ENCODE measurements at places on chromosomes 6 and 20.
A peak's percentile ranks its signal among the peaks of the same experiment; 100 is the strongest.

DNA sequence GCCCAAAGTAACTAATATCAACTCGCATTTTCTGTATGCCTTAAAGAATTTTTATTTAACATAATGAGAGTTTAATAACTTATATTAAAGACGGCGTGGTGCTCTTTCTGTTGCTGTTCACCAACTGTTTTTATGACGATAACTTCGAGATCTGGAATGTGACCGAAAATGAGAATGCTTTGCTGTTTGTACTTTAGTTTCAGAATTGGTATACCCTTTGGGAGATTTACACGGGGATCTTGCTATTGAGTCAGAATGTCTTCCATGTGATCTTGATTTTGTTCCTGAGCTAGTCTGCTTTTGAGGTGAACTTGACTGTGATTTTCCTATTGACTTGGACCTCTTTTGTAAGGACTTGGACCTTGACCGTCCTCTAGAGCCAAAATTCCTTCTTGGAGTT is 17.9 kb downstream of the PNRC1 start:
- DNase-seq: no peak

DNA sequence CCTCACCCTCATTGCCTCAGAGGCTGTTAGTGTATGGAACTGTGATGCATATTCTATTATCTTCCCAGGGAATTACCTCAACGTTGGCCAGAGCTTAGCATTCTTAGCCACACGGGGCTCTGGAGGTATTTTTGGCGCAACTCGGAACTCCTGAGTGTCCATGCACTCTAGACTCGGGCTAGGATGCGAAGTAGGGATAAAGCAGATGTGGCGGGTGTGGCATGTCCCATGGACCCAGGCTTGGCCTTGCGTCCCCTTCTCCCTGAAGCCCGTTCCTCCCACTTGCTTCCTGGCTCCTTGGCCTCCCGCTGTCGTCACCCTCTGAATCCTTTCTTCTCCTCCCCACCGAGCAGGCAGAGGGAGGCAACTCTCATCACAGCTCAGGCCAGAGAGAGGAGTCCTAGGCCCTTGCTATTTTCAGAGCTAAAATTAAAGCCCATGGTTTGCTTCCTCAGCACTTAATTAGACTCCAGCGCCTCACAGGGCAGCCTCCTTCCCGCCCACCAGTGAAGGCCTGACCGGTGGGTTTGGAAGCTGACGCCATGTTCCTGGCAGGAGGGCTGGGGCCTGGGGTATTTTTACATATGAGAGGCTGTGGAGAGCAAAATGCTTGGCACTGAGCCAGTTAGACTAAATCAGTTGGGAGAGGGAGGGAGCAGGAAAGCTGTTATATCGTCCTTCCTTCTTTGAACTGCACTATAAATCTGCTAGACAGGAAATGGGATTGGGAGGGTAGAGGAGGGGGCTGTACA is 138.7 kb downstream of the FOXO3 start:
- DNase-seq: no peak

DNA sequence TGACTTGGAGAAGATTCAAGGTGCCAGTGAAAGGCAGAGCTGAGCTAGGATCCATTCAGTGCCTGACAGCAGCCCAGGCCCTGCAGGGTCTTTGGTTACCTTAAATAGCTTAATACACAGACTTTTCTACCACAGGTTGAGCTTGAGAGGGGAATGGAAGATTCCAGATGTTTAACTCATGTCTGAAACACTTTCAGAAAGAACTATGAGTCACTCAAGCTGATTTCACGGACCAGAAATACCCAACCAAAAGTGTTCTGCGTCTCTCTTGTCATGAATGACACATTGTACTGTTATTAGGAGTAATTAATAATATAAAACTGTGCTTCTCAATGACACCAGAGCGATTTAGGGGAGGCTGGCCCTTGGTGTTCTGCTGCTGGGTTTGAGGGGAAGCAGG is 6.4 kb upstream of the PMEPA1 start:
- DNase-seq: no peak

DNA sequence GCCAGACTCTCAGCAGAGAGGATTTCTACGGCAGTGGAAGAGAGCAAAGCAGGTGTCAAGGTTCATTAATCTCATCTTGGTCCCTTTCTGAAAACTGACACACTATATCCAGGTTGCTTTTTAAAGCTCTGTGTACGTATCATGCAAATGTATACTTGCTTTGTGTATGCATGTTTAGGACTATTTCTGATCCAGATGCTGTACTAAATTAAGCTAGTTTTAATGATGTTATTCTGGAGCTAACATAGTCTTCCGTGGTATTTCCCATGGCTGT is 59.2 kb upstream of the SNX9 start:
- no peak for DNase-seq

GRCh38 chr6:5783584-5784089 is 223.1 kb downstream of the NRN1 start:
- DNase-seq: no peak

GRCh38 chr6:24666097-24666640 is 530 bp downstream of the TDP2 start:
- no peak for DNase-seq

DNA sequence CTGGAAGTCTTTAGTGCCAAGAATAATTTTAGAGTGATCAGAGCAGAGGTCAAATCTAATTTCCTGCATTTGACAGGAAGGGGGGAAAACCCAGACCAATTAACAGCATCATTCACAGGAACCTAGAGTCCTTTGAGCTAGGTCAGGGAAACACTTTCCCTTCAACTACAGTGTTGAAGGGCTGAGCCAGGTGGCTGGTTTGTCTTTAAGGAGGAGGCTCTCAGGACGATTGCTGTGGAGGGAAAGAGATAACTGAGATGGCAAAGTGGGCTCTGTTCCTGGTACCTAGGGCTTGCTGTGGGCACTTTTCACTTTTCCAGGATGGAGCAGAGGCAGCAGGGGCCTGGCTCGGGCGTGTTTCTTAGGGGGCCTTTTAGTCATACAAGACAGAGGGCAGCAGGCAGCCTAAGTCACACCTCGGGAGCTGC is 111.9 kb downstream of the SCML4 start:
- no peak for DNase-seq

GRCh38 chr20:37615340-37616109 is 78.3 kb upstream of the CTNNBL1 start:
- DNase-seq: peak; percentile 66

DNA sequence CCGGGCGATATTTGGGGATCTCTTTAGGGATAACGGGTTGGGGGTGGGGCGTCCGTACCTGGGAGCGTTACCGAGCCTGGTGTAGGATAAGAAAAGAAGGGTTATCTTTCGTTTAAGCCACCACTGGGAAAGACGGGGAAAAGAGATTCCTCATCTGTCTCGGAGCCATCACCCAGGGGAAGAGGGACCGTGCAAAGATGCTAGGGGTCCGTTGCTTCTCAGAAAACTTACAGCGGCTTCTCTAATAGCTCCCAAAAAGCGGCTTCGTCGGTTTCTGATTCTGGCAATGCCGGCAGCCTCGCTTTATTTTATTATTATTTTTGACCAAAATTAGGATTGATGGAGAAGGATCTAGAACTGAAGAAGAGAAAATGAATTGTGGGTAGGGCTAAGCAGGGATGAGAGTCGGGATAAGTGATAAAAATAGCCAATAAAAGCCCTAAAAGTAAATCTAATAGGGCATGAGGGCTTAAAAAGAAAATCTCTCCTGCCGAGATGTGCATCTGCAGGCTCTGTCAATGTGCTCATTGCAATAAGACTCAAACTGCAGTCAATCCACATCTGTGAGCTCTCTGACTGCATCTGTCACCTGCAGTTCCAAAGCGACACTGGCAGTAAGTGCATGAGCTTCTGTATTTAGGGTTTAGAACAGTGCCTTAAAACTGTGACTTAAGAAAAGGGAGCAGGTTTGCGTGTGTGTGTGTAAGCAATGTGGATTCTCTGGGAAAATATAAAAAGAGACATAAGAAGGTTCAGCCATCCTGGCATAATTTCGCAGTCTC is 801 bp downstream of the TBPL1 start:
- no peak for DNase-seq

GRCh38 chr6:96972689-96973088 is 48.2 kb downstream of the KLHL32 start:
- no peak for DNase-seq

GRCh38 chr20:40983898-40984297 is 44.7 kb upstream of the TOP1 start:
- DNase-seq: no peak

DNA sequence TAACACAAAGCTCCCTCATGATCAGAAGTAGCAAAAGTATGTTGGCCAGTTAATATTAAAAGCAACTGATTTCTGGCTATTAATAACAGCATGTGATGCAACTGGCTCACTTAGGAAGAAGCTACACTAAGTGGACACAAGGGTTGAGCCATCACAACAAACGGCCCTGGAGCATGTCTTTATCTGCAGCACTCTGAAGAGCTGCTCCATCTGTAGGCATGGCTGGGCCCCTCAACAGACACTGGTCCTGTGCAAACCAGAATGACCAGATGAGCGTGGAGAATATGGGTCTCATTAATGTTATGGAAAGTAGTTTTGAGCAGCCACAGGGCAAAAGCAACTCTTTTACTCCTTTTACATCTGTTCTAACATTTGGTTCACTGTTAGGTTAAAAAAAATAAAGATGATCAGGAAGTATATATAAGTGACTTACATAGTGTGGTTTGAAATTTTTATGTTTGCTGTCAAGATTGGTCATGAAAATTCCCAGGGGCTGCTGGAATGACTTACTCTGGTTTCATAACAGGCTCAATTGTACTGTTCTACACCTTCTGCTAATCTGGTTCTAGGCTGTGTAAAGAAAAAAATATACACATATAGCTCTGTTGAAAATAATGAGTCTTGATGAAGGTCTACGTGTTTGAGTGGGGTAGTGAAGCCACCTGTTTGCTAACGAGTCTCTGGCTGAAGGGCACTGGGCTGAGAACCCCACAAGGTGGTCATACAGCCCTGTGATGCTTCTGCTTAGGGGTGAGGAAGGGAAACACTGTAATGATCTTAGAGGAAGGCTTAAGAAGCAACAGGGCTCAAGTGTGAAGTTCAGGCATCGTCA is 58.1 kb downstream of the INSM1 start:
- DNase-seq: no peak

- DNase-seq: no peak
Measured at GRCh38 chr6:83849127-83849526, 4.0 kb upstream of the RIPPLY2 start.

DNA sequence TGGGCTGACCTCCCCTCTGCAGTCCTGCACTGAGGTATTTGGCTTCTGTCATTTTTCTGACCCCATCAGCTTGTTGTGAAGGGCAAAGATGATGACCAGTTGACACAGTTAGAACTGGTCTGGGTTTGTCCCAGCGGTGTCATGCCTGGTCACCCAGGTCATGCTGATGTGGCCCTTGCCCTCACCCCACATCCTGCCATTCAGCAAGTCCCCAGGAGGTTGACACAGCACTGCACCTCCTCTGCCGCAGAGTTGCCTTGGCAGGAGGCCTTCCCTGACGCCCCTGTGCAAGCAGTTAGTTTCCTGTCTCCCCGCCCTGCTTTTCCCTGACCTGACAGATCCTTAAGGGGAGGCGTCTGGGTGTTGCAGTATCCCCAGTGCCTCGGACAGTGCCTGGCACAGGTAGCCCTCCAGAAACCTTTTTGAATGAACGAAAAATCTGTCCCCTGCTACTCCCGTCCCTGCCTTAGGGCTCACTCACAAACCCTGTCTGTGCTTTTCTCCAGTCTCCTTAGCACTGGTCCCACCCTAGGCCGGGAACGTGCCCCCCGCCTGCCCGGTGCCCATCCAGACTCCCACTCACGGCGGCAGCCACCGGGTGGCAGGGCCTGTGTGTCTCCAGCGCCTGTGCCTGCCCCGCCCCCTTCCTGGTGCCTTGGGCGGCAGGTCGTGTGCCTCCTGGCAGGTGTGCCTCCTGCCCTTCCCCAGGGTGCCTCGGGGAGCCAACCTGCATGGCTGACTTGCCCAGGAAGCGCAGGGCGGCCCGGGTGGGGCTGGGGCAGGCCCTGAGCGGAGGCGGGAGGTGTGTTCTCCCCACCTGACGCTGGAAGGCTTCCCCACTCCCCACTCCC is 146.3 kb upstream of the RNF24 start:
- no peak for DNase-seq

GRCh38 chr6:75932067-75932466 is 140.4 kb downstream of the IMPG1 start:
- peak; percentile 6 for DNase-seq

DNA sequence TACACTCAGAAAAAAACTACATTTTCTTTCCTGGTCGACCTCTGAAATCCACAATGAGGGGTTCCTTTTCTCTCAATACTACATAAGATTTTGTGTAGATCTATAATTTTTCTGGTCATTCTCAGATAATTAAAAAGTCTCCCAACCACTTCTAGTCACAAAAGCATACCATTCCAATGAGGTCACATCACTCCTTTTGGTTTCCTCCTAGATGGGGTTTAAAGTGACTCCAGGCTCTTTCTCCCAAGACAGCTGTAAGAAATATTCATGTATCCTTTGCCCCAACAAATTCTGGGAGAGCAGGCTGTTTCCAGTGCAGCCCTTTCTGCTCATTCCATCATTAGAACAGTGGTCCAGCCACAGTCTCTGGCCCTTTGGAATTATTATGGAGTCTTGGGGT is 43.1 kb upstream of the BEND6 start:
- DNase-seq: no peak

DNA sequence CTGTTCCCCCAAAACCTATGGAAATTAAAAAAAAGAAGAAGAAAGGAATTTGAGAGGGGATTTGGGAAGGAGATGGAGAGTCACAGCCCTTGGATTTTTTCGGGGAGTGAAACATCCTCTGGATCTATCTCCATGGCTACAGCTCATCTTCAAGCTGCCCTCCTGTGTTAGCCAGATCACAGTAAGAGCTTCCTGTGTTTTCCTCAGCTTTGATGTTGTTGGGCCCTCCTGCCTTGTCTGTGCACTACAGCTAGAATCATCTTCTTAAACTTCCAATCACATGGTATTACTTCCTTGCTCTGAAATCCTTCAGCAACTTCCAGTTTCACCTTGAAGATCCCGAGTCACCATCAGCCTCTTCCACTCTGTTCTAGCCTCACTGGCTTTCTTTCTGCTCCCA is 207.8 kb upstream of the ZFP64 start:
- no peak for DNase-seq

- DNase-seq: no peak
Measured at GRCh38 chr6:10332111-10332510, 82.8 kb downstream of the TFAP2A start.
